Activated naive CD8-positive, alpha-beta T cell treated with anti-CD3 and anti-CD28 coated beads, Interleukin-2, amount 50 U/mL, for 16 hours (primary cell): ENCODE measurements at places on chromosomes 3 and 15.

- DNase-seq, result no peak
Observed at GRCh38 chr3:43583481-43583880, 38.3 kb downstream of the ANO10 start.

DNA sequence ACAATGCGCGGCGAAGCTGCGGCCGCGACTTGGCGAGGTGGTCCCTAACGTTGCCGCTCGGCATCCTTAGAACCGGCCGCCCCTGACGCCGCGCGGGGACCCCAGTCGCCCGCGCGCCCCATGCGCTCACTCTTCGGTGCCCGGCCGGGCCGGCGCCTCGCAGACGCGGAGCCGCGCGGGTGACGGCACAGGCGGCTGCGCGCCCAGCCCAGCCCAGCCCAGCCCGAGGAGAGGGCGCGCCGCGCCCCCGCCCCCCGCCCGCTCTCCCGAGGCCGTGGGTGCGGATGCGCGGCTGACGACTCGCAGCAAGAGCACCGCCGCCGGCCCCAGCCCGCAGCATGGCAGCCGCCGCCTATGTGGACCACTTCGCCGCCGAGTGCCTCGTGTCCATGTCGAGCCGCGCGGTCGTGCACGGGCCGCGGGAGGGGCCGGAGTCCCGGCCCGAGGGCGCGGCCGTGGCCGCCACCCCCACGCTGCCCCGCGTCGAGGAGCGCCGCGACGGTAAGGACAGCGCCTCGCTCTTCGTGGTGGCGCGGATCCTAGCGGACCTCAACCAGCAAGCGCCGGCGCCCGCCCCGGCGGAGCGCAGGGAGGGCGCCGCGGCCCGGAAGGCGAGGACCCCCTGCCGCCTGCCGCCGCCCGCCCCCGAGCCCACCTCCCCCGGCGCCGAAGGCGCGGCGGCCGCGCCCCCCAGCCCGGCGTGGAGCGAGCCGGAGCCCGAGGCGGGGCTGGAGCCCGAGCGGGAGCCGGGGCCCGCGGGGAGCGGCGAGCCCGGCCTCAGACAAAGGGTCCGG is 437 bp downstream of the KLF13 start:
- DNase-seq, result peak; percentile 17

GRCh38 chr3:174094669-174095068 is 697.1 kb downstream of the NLGN1 start:
- no peak for DNase-seq

DNA sequence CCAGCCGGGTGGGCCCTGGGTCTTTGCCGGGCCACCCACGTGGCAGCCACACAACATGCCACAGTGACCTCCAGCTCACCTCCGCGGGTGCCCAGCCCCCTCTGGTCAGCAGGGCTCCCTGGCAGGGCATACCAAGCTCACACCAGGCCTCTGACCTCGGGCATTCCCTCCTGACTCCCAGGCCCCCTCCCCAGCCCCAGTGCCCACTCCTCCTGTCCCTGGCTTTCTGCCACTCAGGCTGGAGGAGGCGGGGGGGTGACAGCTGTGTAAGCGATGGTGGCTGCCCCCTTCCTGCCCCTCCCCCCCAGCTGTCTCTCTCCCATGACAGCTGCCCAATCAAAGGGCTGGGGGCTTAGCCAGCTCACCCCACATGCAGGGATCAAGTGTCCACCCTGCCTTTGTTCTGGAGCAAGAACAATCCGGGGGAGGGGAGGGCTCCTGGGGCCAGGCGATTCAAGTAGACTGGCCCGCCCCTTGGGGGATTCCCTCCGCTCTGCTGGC is 3.3 kb downstream of the PCBP4 start:
- no peak for DNase-seq

DNA sequence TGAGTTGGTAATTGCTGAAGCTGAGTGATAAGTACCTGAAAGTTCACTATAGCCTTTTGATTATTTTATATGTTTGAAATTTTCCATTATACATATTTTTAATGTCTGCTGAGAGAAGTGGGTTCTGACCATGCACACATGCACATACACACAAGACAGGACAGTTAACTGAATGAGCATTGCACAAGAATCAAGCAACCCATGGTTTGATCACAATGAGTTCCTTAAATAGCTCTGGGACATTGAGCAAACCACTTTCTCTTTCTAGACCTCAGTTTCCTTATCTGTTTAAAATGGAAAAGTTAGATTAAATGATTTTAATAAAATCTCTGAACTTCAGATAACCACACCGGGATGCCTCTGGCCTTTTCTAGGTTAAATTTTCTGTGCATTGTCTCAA is 26.7 kb downstream of the SNTN start:
- no peak for DNase-seq

GRCh38 chr3:192833177-192833890 is 84.3 kb downstream of the MB21D2 start:
- no peak for DNase-seq

DNA sequence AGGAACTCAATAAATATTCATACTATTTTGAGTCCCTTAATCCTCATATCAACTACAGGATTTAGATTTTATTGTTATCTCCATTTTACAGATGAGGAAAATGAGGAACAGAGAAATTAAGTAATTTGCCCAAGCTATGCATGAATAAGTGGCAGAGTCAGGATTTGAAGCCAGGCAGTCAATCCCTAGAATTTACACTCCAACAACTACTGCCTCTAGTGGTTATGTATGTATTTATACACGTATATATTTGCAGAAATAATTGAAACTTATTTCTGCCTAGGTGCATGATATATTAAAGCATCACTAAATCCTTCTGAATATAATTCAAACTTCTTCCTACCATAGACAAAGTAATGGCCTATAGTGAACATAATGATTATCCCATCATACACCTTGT is 137.4 kb downstream of the SERPINI1 start:
- no peak for DNase-seq

DNA sequence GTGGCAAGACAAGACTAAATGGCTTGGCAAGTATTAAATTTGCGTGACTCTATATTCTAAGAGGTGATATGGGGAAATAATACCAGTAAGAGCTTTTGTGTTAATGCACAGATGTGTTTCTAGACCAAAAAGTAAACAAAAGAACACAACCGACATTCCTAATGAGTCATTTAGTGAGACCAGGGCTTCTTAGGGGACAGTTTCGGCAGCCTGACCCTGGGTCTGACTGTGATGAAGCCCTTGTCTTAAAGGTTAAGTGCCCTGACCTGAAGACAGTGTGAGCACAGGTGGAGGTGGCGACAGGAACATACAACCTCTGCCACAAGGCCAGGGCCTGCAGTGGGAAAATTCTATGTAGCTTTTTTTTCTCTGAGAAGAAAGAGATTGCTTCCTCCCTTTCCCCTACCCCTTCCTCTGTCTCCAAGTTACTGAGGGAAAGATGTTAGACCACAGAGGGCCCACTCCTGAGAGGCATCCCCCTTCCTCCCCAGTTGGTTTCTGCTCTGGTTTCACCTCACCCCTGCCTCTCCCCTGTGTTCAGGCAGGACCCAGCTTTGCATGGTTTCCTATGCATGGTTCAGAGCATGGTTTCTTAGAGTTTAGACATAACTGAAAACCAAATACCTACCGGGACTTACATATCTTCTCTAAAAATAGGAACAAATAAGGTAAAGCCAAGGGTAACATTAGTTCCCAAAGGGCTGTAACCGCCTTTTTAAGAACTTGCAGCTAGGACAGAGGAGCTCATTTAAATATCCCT is 24.8 kb upstream of the CMTM7 start:
- DNase-seq, result no peak

GRCh38 chr3:186452517-186452916 is 90.5 kb upstream of the DGKG start:
- no peak for DNase-seq

DNA sequence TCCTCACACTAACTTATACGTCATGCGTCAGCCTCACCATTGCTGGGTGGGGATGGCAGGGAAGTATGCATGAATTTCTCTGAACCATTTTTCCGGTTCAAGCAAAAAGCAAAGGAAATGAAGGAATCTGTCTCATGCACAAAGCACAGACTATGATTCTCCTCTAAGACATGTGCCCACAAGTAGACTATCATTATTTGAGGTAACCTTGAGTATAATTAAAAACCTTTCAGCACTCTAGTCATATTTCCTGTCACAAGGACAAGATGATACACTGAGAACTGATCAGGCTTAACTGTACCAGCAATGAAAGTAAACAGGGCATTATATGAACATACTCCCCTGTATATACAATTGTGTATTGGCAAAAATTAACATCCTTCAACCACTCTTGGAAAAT is 56.7 kb upstream of the TSC22D2 start:
- no peak for DNase-seq

DNA sequence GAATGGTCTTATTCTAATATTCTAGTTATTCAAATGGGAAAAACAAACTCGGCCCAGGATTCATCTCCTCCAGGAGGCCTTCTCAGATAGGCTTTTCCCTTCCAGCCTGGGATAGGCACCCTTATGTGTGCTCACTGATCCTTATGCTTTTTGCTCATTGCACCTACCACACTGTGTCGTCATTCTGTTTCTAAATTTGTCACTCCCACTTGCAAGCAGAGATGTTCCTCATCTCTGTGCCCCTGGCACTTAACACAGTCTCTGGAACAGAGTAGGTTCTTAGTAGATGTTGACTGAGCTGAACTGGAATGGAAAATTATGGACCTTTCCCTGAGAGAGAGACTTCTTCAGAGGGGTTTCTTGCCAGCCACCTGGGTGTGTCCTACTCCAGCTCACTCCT is 18.7 kb upstream of the SPG11 start:
- no peak for DNase-seq

DNA sequence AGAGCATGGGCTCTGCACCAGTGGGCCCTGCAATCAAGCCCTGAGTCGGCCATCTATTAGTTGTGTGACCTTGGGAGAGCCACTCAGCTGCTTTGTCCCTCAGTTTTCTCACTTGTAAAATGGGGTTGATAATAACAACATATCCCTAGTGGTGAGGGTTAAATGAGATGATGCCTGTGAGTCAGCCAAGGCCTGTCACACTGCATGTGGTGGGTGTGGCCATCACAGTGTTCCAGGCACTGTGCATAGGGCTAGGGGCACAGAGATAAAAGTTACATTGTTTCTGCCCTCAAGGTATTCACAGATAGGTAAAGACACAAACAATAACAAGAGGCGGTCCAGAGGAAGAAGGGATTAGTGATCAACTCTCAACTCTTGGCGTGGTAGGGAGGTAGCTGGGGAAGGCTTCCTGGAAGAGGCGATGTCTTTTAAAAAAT is 19.5 kb downstream of the SMAD6 start:
- DNase-seq, result no peak

DNA sequence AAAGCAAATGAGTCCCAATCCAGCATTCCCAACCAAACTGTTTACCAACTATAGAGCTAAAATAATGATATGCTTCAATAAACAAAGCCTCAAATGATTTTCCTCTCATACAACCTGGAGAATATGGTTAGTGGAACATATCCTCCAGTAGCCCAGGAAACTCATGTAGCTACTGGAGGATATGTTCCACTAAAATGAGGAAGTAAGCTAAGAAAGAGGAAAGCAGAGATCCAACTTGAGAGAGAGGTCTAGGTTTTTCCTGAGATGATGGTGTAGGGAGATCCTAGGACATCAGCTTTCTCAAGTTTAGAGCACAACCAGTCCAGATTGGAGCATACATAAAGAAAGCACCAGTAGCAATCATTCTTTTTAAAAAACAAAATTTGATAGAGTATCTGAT is 44.6 kb upstream of the SLC4A7 start:
- no peak for DNase-seq

DNA sequence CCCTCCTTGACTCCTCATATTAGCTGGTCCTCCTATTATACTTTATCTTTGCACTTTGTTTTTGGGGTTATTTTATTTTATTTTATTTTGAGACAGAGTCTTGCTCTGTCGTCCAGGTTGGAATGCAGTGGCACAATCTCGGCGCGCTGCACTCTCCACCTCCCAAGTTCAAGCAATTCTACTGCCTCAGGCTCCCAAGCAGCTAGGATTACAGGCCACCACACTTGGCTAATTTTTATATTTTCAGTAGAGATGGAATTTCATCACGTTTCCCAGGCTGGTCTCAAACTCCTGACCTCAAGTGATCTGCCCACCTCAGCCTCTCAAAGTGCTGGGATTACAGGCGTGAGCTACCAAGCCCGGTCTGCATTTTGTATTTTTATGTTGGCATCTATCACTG is 126.7 kb downstream of the FOXB1 start:
- DNase-seq, result no peak

GRCh38 chr3:131036200-131036816 is 9.6 kb downstream of the NEK11 start:
- DNase-seq, result no peak

- DNase-seq, result no peak
Observed at GRCh38 chr3:133943639-133944141, 48.0 kb upstream of the RAB6B start.

DNA sequence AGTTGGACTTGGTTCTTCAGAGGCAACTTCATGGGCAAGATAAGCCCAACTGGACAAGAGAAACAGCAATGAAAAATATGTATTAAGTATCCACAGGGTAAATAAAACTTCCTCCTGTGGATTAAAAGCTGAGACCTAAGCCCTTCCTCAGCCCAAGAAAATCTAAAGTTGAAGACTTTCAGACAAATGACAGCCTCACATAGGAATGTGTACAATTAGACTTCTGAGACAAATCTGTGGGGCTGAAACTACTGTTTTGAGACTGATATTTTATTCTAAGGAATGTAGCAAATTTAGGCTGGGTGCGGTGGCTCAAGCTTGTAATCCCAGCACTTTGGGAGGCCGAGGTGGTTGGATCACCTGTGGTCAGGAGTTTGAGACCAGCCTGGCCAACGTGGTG is 74.2 kb upstream of the IL12A start:
- DNase-seq, result no peak

GRCh38 chr15:48323294-48323693 is 7.9 kb upstream of the DUT start:
- DNase-seq, result no peak

DNA sequence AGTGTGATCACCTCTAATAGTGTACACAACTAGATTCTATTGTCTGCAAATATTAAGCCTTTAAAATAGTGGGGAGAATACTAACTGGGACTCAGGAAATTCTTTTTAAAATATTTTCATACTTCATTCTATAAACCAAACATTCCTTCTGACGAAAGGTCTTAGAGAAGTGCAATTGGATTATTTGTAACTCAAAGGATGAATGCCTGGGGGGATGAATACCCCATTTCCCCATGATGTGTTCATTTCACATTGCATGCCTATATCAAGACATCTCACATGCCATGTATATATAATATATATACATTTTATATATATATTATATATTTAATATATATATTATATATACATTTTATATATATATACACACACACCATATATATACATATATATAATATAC is 189.9 kb downstream of the VGLL3 start:
- DNase-seq, result no peak

GRCh38 chr3:187382609-187383151 is 14.5 kb downstream of the RTP4 start:
- no peak for DNase-seq

DNA sequence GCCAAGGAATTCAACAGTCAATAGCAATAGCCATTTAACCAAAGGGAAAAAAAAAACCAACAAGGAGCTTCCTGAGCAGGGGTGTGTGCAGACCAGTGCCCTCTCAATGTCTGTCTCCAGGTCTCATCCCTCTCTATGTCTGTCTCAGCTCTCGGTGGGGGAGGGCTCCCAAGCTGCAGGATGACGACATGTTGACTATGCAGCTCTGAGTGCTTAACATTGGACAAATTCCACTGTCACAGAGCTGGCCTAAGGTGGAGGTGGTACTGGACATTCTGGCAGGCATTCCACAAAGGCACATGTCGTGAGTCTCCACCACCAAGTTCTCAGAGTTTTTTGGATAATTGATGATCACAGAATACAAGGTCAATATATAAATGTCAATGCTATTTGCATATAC is 2.0 kb upstream of the CAPN7 start:
- DNase-seq, result no peak

GRCh38 chr3:50459785-50460184 is 43.6 kb downstream of the CACNA2D2 start:
- no peak for DNase-seq
